ENCODE measurements at places on chromosomes 7 and 10.

GRCh38 chr7:155460926-155461613 is 3.1 kb downstream of the EN2 start:
- no peak for DNase-seq

- DNase-seq: peak; percentile 11
Observed at GRCh38 chr10:92967641-92968040, 93.0 kb upstream of the CYP26C1 start.

GRCh38 chr7:68862736-68863135 is 735.5 kb upstream of the AUTS2 start:
- DNase-seq: no peak

GRCh38 chr7:126804604-126805003 is 448.1 kb downstream of the GRM8 start:
- DNase-seq: no peak

DNA sequence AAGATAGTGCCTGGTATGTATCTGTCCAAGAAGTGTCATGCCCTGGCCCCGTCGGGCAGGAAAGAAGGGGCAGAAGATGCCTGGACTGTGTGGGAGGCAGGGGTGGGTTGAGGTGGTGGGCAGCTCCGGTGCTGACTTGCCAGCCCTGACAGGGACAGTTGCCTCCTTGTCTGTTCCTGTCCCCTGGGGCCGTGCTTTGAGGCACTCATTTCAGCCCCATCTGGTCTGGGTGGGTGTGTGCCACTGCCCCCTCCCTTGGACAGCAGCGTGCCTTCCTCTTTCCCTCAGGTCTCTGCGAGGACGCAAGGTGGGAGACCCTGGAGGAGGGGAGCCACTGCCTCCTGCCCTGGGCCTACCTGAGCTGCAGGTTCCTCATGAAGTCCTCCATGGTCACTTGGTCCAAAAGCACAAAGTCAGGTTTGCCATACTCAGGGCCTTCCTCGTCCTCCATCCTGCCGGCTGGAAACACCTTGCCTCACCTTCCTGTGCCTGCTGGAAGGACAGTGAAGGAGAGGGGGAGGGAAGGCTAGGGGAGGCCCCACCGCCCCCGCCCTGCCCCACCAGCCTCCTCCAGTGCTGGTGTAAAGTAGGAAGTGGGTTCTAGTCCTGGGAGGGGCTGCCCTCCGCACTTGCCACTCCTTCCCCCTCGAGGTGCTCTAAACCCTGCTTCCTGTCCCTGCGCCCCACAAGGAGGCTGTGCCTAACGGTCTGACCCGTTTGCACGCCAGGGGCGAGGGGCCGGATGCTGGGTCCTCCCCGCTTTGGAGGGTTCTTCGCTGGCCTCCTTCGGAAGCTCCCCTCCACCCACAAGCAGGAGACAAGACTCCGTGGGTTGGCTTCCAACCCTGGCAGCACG is at the start of gene MYO1G:
TSS of gene MYO1G (minus strand) at position 505 of the 856 bp plus-strand sequence. CDS start at position 451, 54 bp downstream.
- no peak for DNase-seq

DNA sequence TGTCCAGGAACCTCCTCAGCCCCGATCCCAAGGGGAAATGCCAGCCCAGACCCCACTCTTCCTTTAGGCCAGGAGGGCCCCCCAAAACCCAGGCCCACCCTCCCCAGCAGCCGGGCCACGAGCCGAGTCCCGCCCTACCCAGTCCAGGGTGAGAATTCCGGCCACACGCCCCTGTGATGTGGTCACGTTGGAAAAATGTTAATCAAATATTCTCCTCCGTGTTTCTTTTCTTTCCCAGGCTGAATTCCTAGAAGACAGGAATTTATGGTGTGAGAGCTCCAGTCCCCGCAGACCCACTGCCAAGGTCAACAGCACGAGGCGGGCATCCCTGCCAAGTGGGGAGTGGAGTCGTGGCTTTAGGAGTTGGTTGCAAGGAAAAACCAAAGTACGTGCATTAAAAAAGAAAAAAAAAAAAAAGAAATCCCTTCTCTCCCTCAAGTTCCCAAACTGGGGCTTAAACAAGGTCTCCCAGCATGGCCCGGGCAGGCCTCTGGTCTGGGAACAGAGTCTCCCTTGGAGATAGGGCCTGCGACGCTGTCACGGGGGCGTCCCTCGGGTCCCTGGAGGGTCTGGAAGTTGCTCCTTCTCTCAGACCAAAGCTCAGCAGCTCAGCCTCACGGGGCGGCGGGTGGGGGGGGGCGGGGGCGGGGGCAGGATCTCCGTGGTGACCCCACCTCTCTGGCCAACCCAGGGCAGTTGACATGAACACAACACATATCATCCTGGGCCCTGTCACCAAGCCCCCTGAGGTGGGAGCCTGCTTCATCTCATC is 28.1 kb upstream of the ELN start:
- DNase-seq: no peak

DNA sequence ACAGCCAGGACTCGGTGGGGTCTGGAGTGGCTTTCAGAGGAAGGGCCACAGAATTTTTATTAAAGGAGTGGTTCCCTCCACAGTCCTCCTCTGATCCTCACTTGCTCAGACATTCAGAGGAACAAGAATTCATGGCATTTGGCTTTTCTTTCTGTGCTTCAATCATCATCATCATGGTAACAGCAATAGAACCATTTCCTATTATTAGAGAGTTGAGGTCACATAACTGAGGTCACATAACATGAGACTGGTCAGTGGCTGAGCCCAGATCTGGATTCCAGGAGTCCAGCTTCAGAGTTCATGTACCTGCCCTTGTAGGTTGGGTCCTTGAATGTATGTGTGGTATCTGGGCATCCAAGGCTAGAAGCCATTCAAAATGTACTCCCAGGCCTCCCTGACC is 177.3 kb upstream of the GRB10 start:
- no peak for DNase-seq

- no peak for DNase-seq
Observed at GRCh38 chr10:73287441-73287840, 35.0 kb upstream of the MRPS16 start.

GRCh38 chr7:149846436-149847046 is 8.4 kb downstream of the ZNF862 start:
- no peak for DNase-seq

DNA sequence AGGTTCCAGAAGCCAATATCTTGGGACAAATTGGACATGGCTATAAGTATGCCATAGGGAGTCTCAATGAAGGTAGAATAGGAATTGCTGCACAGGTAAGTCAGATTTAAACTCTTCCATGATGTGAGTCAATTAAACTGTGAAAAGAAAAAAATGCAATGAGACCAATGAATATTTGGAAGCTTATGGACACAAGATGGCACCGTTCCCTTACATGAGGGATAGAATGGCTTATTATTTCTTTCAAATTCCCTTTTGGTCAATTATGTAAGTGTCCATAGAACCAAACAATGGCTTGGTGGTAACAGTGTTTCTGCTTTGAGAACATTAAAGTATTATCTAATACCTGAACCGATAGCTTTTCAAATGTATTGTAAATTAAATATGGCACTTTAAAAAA is 35.6 kb downstream of the ACADSB start:
- DNase-seq: no peak

DNA sequence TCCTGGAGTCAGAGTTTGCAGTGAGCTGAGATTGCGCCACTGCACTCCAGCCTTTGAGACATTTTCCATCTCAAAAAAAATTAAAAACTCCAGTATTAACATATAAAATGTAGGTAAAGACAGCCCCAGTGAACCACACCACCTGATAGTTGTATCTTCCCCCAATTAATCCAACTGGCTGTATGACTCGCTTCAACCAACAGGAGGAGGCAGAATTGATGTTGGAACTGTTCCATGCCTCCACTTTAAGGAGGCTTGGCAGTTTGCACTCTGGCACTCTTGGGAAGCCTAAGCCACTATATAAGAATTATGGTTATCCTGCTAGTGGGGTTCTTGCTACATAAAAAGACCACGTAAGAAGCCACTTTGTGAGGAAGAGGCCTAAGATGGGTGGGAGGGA is 72.7 kb downstream of the STK17A start:
- no peak for DNase-seq

DNA sequence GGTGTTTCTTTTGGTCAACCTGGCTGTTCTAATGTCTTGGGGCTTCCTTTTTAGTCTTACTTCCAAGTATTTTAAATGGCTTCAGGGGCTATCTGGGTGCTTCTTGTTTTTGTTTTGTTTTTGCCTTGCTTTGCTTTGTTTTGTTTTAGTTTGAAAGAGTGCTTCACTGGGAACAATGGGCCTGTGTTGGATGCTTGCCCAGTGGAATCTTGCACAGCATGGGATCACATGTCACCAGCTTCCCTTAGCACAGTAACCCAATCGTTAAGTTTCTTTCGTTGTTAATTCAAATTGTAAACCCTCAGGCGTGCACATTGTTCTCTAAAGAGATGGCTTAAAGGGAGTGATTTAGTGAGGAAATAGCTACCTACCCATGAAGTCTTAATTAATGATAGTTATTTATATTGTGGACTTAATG is 8.9 kb downstream of the COL17A1 start:
- no peak for DNase-seq

DNA sequence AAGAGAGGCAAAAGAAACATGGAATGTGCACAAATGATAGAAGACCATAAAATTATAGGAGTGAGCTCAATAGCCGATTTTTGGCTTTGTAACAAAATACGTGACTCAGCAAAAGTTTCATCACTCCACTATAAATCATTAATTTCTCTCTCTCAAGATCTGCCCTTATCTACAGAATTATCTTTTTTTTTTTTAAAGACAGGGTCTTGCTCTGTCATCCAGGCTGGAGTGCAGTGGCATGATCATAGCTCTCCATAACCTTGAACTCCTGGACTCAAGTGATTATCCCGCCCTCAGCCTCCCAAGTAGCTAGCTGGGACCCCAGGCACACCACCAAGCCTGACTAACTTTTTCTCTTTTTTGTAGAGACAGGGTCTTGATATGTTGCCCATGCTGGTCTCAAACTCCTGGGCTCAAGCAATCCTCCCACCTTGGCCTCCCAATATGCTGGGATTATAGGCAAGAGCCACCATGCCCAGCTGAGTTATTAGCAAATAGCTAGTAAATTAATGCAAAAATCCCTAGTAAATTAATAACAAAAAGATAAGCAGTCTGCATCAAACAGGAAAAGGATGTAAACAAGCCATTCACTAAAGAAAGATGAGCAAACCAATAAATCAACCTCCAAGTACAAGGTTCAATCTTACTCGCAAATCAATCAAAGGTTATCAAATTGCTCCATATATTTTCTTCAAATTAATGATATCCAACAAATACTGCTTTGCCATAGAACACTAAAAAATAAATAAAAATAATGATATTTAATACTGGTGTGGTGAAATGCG is 450.7 kb downstream of the PARD3 start:
- DNase-seq: no peak

DNA sequence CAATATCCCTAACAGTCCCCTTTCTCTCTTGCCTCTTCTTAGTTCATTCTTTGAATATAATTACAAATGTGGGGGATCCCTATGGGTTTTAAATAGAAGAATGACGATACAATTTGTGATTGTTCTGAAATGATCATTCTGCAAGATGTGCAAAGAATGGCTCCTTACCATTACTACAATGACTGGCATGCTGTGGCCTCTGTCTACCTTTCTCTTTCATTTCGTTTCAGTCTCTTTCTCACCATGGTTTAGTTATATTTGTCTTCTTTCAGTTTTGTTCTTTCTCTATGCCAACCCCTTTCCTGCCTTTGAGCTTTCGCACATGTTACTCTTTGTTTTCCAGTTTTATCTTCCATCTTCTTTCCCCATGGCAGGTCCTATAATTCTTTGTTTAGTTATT is 176.5 kb downstream of the SUGCT start:
- DNase-seq: no peak

- no peak for DNase-seq
Observed at GRCh38 chr7:28132959-28133870, 47.4 kb downstream of the JAZF1 start.

GRCh38 chr10:25531457-25532061 is 356.8 kb downstream of the GPR158 start:
- DNase-seq: no peak

- DNase-seq: peak; percentile 90
Observed at GRCh38 chr7:44638611-44639557, 32.5 kb downstream of the OGDH start.

DNA sequence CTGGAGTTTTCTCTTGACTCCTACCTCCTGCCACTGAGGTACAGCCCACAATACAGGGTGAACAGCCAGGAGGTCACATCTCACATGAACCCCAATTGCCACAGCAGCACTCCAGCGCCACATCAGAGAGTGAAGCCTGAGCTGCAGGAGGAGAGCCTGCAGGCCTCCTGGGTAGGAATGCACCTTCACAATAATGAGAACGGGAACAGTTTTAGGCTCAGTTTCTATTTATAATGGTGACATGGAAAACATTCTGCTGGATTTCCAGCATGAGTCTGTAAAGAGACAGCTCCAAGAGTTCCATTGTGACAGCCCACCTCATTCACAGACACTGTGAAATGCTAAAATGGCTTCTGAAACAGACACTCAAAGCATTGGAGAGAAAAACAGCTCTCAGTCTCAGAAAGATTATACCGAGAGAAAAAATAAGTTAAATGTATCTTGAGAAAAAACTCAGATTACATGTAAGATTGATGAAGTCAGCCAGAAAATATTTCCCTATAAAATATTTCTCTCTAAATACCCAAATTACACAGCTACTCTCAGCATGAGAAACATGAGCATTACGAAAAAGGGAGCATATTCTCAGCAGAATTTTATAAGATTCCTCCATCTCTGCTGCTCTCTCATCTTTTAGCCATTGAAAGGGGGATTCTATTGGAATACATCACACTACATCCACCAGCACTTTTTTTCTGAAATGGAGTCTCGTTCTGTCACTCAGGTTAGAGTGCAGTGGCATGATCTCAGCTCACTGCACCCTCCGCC is 11.3 kb downstream of the ZNF680 start:
- no peak for DNase-seq

- no peak for DNase-seq
Observed at GRCh38 chr10:93438613-93439253, 43.4 kb downstream of the MYOF start.

DNA sequence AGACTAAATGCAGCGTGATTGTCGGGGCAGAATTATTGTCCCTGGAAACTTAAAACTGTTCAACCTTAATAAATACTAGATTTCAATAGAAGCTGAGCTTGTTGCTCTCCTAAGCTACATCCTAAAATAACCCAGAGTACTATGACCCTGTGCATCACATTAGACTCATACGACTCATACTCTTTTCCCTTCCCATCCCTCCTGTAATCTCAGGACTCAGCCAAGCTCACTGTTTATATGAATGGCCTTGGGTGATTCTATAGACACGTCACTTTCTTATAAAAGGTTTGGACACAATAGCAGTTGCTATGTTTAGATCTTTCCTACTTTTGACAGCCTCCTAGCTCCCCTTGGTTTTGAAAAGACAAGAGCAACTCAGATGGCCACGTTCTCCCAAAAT is 17.2 kb downstream of the TCF7L2 start:
- no peak for DNase-seq

DNA sequence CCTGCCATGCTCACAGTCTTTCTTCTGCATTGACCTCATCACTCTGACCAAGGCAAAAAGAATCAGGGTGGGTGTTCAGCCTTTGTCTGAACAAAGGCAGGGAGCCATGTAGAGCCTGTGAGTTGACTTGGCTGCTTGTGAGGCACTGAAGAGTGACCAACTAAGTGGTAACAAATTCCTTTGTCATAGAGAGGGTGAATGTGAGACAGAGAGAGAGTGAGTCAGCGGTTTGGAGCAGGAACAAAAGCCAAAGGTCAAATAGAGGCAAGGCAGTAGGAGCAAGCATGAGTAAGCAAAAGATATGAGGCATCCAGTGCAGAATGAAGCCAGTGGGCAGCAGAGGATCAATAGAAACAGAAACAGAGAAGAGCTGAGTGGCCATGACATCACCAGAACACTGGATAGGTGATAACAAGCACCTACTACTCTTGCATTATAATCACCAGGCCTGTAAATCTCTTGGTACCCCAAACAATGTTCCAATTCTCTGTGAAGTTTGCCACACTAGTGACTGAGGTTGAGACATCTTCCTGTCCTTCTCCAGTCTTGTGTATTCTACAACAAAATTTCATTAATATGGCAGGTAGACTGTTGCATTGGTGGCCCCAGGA is 116.2 kb upstream of the LAMB4 start:
- DNase-seq: no peak

Data from hematopoietic multipotent progenitor cell treated with erythropoietin and hydrocortisone succinate and interleukin-3 and kit ligand, for 17 days (in vitro differentiated cells).